ENCODE measurements at places on chromosomes 2 and 18.
A peak's percentile ranks its signal among the peaks of the same experiment; 100 is the strongest.

DNA sequence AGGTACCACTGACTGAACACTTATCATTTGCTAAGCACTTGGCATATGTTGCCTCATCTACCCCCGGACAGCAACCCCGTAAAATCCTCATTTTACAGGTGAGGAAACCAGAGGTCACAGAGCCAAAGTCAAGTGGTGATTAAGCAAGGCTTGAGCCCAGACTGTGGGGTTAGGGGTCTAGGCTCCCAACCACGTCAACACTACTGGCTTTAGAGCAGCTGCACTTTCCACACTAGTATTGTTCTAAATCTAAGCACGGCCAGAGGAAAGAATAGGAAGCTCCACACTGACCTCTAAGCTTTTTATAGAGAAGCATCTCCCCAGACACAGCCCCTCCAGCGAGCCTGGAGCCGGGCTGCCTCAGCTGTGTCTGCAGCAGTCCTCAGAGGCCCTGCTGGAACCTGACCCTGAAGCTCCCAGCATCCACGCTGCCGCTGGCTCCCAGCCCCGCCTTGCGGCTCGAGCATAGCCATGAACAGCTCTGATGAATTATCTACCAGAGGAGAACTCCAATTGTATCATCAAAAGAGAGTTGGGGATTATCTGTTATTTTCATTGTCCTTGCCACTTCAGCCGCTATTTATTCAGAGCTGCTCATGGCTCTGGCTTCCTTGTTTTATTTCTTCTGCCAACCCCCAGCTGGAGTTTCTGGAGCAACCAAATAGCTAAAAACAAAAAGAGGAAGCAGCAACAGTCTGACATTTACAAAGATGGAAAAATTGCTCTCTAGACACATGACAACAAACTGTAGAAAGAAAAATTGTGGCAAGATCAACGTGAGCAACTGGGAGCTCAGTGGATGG, 62.2 kb upstream of the RTN4 start:
- H3K27me3 ChIP-seq = no peaks in the 10 kb centered on the region
- peak overlapping the region; percentile 24 for H3K27ac ChIP-seq
- H3K4me3 ChIP-seq = no peak overlapping the region
- H3K36me3 ChIP-seq = no peaks in the 10 kb centered on the region

- H3K4me1 ChIP-seq = no peaks in the 10 kb centered on the region
- DNase-seq = no peak
- no peak overlapping the region for H3K27ac ChIP-seq
- H3K27me3 ChIP-seq = no peaks in the 10 kb centered on the region
- H3K4me3 ChIP-seq = no peak overlapping the region
Observed at GRCh38 chr18:77343846-77344510, 94.3 kb downstream of the GALR1 start.

- no peak for DNase-seq
- H3K27ac ChIP-seq = no peak overlapping the region
- no peaks in the 10 kb centered on the region for H3K27me3 ChIP-seq
- H3K36me3 ChIP-seq = no peaks in the 10 kb centered on the region
Observed at GRCh38 chr2:232228971-232229894, 149.3 kb upstream of the ALPP start.

GRCh38 chr2:54122171-54122935, 6.9 kb downstream of the ACYP2 start:
- no peak overlapping the region for H3K27ac ChIP-seq
- H3K27me3 ChIP-seq = no peaks in the 10 kb centered on the region
- no peak overlapping the region for H3K4me3 ChIP-seq
- H3K4me1 ChIP-seq = no peaks in the 10 kb centered on the region
- H3K36me3 ChIP-seq = peaks cover 3% of the 10 kb centered on the region

- H3K36me3 ChIP-seq = no peaks in the 10 kb centered on the region
- H3K27ac ChIP-seq = no peak overlapping the region
- H3K4me3 ChIP-seq = no peak overlapping the region
- peaks cover 9% of the 10 kb centered on the region for H3K4me1 ChIP-seq
- no peaks in the 10 kb centered on the region for H3K27me3 ChIP-seq
Observed at GRCh38 chr2:241891315-241891987, 21.9 kb downstream of the RTP5 start.

GRCh38 chr2:62176801-62177200, 19.1 kb upstream of the B3GNT2 start:
- H3K36me3 ChIP-seq = no peaks in the 10 kb centered on the region
- H3K4me3 ChIP-seq = no peak overlapping the region
- peaks cover 13% of the 10 kb centered on the region for H3K4me1 ChIP-seq
